ENCODE measurements at places on chromosomes 7 and 10. TPM values are rescaled to one million over a fixed set of nuclear protein-coding genes. Genes with fewer than 3 reads are reported as not detected.

Gene SLC18A2
- 1.9 TPM for total RNA-seq

Gene PODXL
- total RNA-seq, result 17.7 TPM

Gene SAMD9
- 4.2 TPM for total RNA-seq

DNA sequence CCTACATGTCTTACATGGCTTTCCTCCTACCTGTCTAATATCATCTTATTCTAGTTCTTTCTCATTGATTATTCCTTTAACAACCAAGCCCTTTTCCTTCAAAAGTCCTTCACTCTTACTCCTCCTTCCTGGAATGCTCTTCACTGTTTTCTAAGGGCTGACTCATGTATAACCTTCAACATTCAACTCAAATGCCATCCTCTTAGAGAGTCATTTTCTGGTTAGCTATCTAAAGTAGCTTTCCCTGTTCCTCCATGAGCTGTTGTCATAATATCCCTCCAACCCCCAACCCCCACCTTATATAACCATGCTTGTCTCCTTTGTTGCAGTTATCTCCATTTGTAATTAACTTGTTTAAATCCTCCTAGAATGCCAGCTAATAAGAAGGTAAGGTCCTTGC lies 286.8 kb downstream of the ADK start:
- no peak overlapping the region for H3K27ac ChIP-seq
- no peaks in the 10 kb centered on the region for H3K27me3 ChIP-seq
- DNase-seq, result no peak
- no peak overlapping the region for H3K4me3 ChIP-seq
- H3K4me1 ChIP-seq, result no peaks in the 10 kb centered on the region

DNA sequence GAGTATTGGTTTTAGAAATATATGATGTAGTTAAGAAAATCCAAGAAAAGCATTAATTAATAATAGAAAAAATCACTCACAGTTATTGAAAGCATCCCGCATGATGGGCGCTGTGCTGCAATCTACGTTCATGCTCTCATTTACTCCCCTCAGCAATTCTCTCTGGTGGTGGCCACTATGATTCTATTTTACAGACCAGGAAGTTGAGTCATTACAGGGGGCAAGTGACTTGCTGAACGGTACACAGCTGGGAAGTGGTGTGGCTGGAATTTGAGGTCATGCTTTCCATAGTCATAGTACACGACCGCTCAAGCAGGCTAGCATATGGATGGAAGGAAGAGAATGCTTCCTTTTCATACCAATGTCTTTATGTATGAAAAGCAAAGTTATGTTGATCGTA lies 117.4 kb downstream of the TES start:
- no peaks in the 10 kb centered on the region for H3K4me1 ChIP-seq
- no peak overlapping the region for H3K27ac ChIP-seq
- no peaks in the 10 kb centered on the region for H3K27me3 ChIP-seq
- H3K36me3 ChIP-seq, result no peaks in the 10 kb centered on the region
- H3K4me3 ChIP-seq, result no peak overlapping the region

GRCh38 chr10:112159469-112159868 lies 24.1 kb downstream of the GPAM start:
- H3K4me3 ChIP-seq, result no peak overlapping the region
- H3K36me3 ChIP-seq, result no peaks in the 10 kb centered on the region
- H3K27me3 ChIP-seq, result no peaks in the 10 kb centered on the region
- H3K4me1 ChIP-seq, result no peaks in the 10 kb centered on the region
- no peak for DNase-seq
- H3K27ac ChIP-seq, result no peak overlapping the region

- H3K27ac ChIP-seq, result no peak overlapping the region
- H3K36me3 ChIP-seq, result no peaks in the 10 kb centered on the region
- DNase-seq, result no peak
- no peak overlapping the region for H3K4me3 ChIP-seq
Observed at GRCh38 chr7:112009081-112009480, 197.1 kb downstream of the DOCK4 start.
